ENCODE measurements at places on chromosomes 5 and 9.

DNA sequence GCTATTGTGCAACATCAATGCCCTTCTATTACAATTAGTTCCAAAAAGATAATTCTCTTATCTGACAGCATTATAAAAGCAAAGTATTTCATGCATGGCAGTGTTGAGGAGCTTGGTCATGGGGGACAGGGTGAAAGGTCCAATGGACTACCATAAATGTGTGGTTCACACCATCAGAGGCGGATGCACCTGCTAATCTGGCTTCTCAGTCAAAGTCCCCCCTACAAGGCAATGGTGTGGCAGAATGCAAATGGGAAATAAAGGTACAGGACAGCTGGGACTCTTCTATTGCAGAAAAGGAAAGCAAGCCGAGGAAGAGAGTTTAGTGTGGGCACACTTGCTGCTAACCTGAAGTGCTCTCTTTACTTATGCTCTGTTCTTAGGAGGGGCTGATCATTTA is 369.1 kb downstream of the NDUFS4 start:
- no peak for DNase-seq

DNA sequence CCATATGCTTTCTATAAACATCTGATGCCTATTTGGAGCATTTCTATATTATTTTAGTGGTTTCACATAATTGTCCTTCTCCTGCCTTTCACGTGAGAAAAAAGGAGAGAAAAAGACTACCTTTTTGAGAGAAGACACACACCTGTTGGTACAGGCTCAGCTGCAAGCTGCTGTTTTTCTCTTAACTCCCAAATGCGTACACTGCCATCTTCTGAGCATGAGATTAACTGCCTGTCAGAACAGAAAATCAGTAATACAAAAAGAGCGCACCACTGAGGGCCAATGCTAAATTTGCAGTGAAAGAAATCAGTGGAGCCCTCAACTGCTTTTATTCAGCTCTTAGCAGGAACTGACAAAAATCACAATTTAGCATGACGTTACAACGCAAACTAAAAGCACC is 54.9 kb downstream of the WDR41 start:
- no peak for DNase-seq

GRCh38 chr5:172169216-172169615 is 18.8 kb downstream of the STK10 start:
- DNase-seq, result no peak

GRCh38 chr5:143057580-143057999 is 287.4 kb downstream of the ARHGAP26 start:
- DNase-seq, result peak; percentile 60

DNA sequence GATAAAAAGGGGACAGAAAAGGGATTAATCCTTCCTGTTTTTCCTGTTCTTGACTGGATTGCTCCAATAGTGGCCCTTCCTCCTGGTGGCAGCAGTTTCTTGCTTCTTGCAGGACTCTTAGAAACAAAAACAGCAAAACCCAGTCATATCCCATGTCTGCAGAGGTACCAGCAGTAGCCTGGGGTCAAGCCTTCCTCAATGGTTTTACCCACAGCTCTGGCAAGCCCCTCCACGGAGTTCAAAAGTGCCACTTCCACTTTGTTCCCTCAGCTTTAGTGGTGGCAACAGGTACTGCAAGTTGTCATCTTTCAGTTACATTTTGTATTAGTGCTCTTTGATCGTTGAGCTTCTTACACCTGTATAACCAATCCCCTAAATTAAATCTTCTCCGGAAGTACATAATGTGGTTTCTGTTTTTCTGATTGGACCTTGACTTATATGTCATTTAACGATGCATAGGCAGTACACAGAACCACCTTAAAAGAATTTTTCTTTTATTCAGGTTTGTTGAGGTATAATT is 8.7 kb upstream of the RANBP6 start:
- DNase-seq, result no peak

GRCh38 chr5:685262-686171 is 7.6 kb downstream of the TPPP start:
- DNase-seq, result no peak

- no peak for DNase-seq
Measured at GRCh38 chr9:35656348-35656747, 1.5 kb downstream of the RMRP start.

DNA sequence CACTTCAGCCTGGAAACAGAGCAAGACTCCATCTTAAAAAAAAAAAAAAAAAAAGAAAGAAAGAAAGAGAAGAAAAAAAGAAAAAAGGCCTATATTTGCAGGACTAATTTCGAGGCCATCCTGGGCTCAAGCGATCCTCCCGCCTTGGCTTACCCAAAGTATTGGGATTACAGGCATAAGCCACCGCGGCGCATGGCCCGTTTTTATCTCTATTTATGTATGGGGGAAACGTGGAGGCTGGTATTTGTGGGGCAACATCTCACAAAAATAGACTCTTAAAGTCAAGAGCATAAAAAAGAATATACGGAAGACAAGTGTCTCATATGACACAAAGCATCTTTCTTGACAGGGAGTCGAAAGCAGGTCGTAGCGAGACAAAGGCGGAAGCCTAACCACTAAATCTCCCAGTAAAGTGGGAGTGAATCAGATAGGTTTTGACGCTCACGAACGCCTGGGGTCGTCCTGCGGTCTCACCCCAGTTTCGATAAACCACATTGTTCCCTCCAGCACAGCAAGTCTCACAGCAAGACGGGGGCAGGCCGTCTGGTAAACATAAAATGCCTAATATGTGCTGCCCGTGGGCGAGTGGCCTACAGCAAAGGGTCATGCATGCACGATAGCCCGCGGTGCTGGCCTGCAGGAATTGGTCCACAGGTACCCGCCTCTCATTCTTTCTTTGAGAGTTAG is 1.8 kb upstream of the TRIM41 start:
- DNase-seq, result no peak

GRCh38 chr9:99724640-99725039 is 97.0 kb upstream of the NR4A3 start:
- no peak for DNase-seq

DNA sequence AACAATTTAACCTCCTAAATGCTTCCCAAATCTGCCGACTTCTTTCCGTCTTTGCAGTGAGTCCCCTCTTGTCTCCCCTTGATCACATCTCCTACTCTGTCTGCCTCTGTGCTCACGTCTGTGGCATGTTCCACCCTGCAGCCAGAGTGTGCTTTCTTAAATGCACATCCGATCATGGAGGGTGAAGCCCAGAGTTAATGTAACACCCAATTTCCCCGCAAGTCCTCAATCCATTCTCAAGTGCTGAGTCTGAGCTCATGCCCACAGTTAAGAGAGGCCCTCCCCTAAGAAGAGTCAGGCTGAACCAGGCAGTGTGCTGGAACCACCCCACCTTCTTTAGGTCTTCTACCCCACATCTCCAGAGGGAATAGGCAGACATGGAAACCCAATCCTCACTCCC is 164.8 kb downstream of the EPB41L4A start:
- DNase-seq, result no peak

GRCh38 chr5:25091921-25092320 is 447.1 kb upstream of the CDH10 start:
- no peak for DNase-seq

DNA sequence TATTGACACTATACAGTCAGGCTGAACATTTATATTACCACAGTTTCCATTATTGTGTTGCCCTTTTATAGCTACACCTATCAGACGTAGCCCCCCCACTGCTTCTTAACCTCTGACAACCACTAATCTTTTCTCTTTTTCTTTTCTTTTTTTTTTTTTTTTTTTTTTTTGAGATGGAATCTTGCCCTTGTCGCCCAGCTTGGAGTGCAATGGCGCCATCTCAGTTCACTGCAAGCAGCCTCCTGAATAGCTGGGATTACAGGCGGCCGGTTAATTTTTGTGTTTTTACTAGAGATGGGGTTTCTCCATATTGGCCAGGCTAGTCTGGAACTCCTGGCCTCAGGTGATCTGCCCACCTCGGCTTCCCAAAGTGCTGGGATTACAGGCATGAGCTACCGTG is 75.4 kb downstream of the UHRF2 start:
- no peak for DNase-seq

DNA sequence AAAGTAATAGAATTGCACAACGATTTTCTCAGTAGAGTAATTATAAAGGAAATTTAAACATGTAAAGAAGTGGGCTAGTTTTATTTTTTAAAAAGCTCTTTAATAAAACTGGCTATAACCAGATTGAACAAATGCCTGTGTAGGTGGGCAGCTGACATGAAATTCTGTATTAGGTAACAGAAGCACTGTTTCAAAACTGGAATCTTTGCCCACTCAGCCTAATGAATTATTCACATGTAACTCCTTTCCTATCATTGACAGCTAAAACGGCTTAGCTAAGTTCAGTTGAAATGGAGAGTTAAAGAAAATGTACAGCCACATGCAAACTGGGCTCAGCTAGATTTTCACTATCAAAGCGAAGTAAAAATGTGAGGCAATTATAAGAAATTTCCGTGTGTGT is 1300.1 kb upstream of the ACO1 start:
- DNase-seq, result no peak

GRCh38 chr9:121743441-121744001 is 92.1 kb downstream of the DAB2IP start:
- DNase-seq, result no peak

All from inflammatory macrophage (primary cell).